ENCODE measurements at places on chromosomes 5 and 9. TPM values are rescaled to one million over a fixed set of nuclear protein-coding genes. Genes with fewer than 3 reads are reported as not detected.

Gene AGXT2
- total RNA-seq: 0.04 TPM

Gene CNTNAP3B
- total RNA-seq: 8.4 TPM

DNA sequence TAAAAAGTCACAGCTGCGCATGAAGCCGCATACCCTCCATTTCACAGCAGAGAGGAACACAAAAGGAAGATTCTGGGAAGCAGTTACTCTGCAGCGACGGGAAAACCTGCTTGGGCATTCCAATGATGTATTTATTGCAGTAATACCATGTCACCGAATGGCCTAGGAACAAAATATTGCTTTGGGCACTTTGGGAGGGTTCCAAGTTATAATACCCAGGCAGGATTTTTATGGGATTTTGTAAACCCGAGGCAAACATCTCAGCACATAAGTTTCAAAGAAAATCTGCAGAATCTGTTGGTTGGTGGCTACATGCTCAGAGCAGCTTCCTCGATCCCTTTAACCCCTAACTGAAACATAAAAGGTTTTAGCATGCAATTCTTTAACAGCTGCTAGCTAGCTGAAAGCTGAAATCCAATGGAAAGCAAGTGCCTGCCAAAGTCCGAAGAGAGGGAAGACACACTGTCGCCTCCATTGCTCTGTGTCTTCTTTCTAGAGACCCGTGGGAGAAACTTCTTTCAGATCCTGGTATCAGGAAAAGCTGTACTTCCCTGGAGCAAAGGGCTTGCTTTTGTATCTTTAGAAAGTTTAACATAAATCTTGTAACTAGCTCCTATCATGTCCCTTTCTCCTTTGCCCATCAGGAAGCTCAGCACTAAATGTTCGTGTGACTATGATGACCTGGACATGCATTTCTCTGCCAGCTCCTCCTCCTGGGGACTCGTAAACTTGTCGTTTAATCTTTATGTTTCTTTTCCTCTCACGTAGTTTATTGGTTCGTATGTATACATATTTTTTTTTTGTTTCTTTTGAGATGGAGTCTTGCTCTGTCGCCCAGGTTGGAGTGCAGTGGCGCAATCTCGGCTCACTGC lies 195.0 kb downstream of the MAPKAP1 start:
- no peaks in the 10 kb centered on the region for H3K36me3 ChIP-seq
- peaks cover 48% of the 10 kb centered on the region for H3K4me1 ChIP-seq
- DNase-seq: peak; percentile 72
- H3K27me3 ChIP-seq: no peaks in the 10 kb centered on the region
- peak overlapping the region; percentile 79 for H3K27ac ChIP-seq

DNA sequence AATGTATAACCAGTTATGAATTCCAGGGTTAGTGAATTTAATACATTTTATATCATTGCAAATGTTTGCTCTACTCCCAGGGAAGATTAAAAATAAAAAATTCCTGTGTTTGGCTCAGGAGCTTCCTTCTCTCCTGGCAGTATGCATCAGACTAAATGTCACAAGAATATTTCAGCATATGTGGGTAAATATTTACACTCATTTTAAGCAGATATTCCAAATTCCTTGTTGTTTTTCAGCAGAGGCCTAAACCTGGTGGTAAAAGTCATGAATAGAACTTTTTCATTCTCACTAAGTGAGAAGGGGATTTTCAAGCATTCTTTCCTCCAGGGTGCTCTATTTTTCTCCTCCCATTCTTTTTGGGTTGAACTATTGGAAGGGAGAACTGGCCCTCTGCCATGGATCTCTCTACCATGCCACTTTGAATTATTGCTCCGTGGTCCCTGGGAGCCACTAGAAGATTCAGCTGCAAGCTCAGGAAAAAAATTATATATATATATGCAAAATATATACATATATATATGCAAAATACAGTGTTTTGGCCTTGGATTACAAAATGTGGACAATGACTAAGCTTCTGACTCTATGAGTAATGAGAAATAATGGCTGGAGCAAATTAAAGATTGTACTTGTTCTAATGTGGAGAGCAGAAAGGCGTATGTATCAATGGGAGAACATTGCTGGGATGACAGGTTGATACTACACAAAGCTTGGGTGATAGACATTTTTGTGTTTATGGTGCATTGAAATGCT lies 180.6 kb upstream of the PAPPA start:
- H3K36me3 ChIP-seq: no peaks in the 10 kb centered on the region
- DNase-seq: peak; percentile 38
- H3K4me3 ChIP-seq: no peak overlapping the region

DNA sequence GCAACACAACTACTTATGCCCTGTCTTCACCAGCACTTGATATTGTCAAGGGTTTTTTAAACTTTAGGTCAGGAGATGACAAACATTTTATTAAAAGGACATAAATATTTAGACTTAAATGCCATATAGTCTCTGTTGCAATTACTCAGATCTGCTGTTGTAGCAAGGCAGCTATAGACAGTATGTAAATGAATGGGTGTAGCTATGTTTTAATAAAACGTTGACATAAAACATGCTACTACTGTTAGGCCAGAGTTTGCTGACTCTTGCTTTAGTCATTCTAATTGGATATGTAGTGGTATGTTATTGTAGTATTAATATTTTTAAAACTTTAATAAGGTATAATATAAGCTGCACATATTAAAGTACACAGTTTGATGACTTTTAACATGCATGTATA lies 27.7 kb downstream of the ZNF131 start:
- no peak for DNase-seq
- no peak overlapping the region for H3K4me3 ChIP-seq
- no peak overlapping the region for H3K27ac ChIP-seq
- no peaks in the 10 kb centered on the region for H3K4me1 ChIP-seq
- H3K27me3 ChIP-seq: no peaks in the 10 kb centered on the region
